IMR-90 (cell line): ENCODE measurements at places on chromosomes 5 and 9. TPM values are rescaled to one million over a fixed set of nuclear protein-coding genes. Genes with fewer than 3 reads are reported as not detected.

DNA sequence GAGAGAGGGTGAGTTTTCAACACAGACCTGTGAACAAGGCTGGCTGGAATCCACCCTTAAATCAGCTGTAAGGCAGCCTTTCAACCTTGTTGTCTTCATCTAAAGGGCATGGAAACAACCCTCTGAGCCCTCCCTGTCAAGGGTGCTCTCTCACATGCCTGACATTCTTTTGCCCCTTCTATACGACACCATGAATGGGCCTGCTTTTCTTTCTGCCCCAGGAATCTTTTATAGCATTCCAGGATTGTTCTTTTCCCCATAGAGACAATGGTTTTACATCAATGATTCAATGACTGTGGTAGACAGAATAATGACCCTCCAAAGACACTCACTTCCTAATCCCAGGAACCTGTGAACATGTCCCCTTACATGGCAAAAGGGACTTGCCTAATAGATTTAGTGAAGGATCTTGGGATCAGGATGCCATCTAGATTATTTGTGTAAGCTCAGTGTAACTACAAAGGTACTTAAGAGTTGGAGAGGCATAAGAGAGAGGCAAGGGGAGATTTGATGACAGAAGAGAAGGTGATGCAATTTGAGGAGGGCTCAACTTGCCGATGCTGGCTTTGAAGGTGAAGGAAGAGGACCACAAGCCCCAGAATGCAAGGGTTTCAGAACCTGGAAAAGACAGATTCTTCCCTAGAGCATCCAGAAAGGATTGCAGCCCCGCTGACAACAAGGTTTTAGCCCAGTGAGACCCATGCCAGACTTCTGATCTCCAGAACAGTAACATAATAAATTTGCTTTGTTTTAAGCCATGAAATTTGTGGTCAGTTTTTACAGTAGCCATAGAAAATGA lies 29.2 kb upstream of the HMHB1 start:
- no peak overlapping the region for H3K4me3 ChIP-seq
- DNase-seq, result no peak
- H3K27me3 ChIP-seq, result no peaks in the 10 kb centered on the region
- no peak overlapping the region for H3K27ac ChIP-seq
- no peaks in the 10 kb centered on the region for H3K36me3 ChIP-seq

Gene CCL27
- 0.17 and 0.26 TPM in 2 replicates for polyA plus RNA-seq

Gene SLC34A3
- polyA plus RNA-seq, result not detected in 2 replicates

DNA sequence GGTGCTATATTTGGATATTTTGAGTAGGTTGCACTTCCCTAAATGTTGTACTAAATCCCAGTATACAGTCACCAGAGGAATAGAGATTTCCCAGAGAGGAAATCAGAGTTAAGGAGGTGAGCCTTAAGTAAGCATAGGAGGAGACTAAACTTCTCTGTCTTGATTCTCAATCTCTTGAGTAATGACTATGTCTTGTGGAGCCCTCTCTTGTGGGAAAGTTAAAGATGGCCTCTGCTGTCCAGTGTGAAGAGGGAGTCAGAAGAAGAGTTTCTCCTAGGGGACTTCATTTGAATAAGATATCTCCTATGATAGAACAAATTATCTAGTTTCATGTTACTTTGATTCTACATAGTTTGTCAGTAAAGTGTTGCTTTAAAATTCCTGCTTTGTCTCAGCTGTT lies 502.5 kb downstream of the PDE4D start:
- H3K27me3 ChIP-seq, result no peaks in the 10 kb centered on the region
- no peak for DNase-seq
- H3K27ac ChIP-seq, result no peak overlapping the region
- no peaks in the 10 kb centered on the region for H3K36me3 ChIP-seq
- no peaks in the 10 kb centered on the region for H3K4me1 ChIP-seq

DNA sequence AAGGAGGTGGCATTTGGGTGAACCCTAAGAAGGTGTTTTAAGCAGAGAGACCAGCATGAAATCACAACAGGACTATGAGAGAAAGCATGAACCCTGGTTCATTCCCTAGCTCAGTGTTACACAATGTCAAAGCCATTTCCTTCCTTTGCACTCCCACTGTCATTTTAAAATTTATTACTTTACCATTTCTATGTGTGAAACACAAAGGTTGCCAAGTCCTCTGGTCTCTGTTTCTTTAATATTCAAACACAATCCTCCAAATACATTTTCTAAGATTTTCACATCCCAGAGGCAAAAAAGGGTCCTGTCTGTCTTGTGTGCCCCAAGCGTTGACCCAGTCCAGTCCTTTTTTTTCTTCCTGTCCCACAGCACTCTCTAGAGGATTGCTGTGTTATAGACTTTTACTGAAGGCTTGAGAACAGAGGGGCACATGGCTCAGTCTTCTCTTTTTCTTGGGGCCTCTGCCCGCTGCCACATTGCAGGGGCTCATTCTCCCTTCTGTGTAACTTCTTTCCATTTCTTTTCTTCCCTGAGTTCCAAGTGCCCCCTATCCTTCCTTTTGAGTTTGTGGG lies 78.6 kb upstream of the SLC28A3 start:
- no peak for DNase-seq
- H3K27me3 ChIP-seq, result no peaks in the 10 kb centered on the region
- no peak overlapping the region for H3K4me3 ChIP-seq
- no peaks in the 10 kb centered on the region for H3K36me3 ChIP-seq
- H3K27ac ChIP-seq, result no peak overlapping the region
- no peaks in the 10 kb centered on the region for H3K4me1 ChIP-seq

GRCh38 chr9:12698986-12699385 lies 5.8 kb downstream of the TYRP1 start:
- H3K36me3 ChIP-seq, result no peaks in the 10 kb centered on the region
- DNase-seq, result no peak
- no peak overlapping the region for H3K27ac ChIP-seq
- H3K27me3 ChIP-seq, result no peaks in the 10 kb centered on the region
- H3K4me3 ChIP-seq, result no peak overlapping the region

Gene HSDL2
- polyA plus RNA-seq, result 13.5 and 17.7 TPM in 2 replicates

DNA sequence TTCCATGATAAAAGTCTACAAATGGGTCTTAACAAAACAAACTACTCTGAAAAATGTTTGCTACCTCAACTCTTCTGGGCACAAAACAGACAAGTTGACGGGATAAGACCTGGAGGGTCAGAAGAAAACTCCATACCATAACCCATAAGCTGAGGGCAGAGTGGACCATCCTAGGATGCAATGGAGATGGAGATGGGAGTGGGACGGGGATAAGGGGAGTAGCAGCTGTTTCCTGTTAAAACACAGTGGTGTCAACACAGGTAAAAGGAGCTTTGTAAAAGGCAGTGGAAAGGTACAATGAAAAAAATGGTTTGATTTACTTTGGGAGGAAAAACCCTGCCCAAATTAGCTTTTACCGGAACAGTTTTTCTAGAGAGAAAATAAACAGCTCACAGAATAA lies 41.6 kb downstream of the CEMIP2 start:
- peak overlapping the region; percentile 49 for H3K27ac ChIP-seq
- no peak overlapping the region for H3K4me3 ChIP-seq
- no peak for DNase-seq
- H3K27me3 ChIP-seq, result no peaks in the 10 kb centered on the region
- peaks cover 25% of the 10 kb centered on the region for H3K36me3 ChIP-seq
